Brain (organoid and tissue), 16 donors: ENCODE measurements at places on chromosomes 7 and 10.

DNA sequence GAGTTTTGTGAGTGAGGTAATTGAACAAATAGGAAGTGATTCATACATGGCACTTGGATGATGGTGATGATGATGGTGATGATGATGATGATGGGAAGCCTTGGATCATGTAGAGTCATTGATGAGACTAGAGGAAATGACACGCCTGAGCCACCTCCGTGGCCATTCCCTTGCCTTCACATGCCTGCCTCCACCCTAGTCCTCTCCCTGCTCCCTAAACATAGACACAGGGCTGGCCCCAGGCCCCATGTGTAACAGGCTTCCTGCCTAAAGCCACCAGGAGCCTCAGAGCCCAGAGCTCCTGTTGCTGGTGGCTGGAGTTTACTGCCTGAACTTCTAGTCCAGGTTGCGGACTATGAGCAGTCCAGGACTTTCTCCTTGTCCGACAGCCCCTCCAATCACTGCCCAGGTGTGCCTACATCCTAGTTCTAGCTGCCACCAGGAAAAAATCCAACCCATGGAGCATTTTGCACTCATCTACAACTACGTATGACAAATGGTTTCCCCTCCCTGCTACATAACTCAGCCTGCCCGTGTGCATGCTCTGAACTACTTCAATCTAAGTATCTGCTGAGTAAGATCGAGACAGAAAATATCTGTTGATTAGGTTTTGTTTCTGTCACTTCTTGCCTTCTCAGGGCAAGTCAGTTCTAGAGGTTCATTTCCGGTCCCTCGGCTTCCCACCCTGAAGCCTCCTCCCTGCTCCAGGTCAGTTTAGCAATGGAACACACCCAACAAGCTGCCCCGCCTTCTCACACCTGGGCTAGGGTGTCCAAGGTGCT lies 35.5 kb upstream of the KDM7A start:
- no peak for DNase-seq

DNA sequence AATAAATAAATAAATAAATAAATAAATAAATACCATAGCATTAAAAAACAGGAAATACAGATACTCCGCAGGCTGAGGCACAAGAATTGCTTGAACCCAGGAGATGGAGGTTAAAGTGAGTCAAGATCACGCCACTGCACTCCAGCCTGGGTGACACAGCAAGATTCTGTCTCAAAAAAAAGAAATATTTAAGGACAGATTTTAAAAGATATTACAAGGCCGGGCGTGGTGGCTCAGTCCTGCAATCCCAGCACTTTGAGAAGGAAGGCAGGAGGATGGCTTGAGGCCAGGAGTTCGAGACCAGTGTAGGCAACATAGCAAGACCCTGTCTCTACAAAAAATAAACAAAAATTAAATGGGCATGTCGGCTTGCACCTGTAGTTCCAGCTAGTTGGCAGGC lies 17.5 kb upstream of the SNX8 start:
- DNase-seq: no peak

GRCh38 chr10:20970708-20971107 lies 73.6 kb upstream of the NEBL start:
- DNase-seq: no peak

GRCh38 chr10:64760371-64760770 lies 1239.2 kb downstream of the REEP3 start:
- DNase-seq: no peak

- DNase-seq: no peak
Observed at GRCh38 chr7:92622030-92622429, 31.8 kb upstream of the FAM133B start.

GRCh38 chr7:71682181-71682580 lies 550.2 kb downstream of the GALNT17 start:
- no peak for DNase-seq

- DNase-seq: no peak
Observed at GRCh38 chr10:6072215-6072934, 10.2 kb upstream of the IL2RA start.

GRCh38 chr7:103123529-103123928 lies 25.4 kb downstream of the NAPEPLD start:
- no peak for DNase-seq

DNA sequence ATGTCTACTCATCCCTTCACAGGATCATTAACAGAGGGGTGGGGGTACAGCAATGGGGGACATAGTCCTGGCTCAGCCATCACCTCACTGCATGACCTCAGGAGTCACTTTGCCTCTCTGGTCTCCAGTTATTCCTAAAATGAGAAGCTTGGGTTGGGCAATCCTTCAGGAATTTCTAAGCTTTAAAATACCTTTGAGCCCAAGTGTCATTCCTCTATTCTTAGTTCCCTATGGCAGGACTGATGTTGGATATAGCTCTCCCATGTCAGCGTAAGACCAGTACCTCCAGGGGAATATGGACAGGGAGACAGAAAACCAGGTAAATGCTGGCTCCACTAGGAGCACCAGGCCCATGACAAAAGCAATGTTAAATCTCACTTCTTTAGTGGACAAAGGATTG lies 34.5 kb downstream of the BLNK start:
- no peak for DNase-seq

GRCh38 chr10:27399871-27400270 lies 104.2 kb upstream of the RAB18 start:
- DNase-seq: no peak

DNA sequence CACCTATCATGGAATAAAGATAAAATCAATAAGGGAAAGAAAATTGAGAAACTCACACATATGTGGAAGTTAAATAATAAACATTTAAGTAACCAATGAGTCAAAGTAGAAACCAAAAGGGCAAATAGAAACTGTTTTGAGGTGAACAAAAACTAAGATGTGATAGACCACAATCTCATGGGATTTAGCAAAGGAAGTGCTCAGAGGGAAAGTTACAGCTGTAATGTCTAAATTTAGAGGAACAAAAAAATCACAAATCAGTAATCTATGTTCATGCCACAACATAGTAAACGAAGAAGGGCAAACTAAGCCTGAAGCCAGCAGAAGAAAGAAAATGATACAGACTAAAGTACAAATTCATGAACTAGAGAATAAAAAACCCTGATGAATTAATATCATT lies 16.3 kb downstream of the CYP3A4 start:
- DNase-seq: no peak

DNA sequence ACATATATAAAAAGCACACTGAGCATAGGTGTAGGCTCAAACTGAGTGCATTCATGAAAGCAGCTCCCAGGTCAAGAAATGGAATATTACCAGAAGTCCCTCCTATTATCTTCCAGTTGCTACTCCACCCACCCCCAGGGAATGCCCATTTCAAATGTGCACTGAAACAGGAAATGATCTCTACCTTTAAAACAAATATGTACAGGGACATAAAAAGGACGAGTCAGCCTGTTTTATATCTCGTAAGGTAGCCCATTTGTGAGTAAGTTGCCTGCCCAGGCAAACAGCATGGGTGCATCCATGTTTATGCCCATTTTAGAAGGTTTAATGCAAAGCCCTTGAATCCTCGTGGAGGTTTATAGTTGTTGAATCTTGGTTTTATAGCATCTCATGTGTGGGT lies 10.4 kb downstream of the FFAR4 start:
- no peak for DNase-seq

GRCh38 chr10:127349737-127350136 lies 153.3 kb upstream of the INSYN2A start:
- DNase-seq: no peak

DNA sequence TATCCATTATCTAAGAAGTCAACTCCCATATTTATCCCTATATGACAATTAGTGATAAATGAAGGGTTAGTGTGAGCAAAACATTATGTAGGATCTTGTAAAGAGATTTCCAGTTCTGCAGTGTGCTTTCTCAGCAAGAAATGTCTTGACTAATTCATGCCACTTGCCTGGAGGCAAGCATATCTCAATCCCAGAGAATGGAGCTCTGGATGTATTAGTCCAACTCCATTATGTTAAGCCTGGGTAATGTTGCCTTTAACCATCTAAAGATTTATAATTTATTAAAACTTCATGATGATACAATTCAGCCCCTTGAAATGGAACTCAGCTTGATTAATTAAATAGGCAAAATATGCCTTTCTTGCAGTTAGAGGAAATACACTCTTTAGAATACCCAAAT lies 1079.9 kb upstream of the LRRTM3 start:
- peak; percentile 3 for DNase-seq

GRCh38 chr10:35043796-35044344 lies 46.3 kb downstream of the CUL2 start:
- no peak for DNase-seq

GRCh38 chr10:103542764-103543616 lies 49.5 kb downstream of the NEURL1 start:
- peak; percentile 86 for DNase-seq

- DNase-seq: no peak
Observed at GRCh38 chr7:95527776-95528250, 42.1 kb downstream of the ASB4 start.

DNA sequence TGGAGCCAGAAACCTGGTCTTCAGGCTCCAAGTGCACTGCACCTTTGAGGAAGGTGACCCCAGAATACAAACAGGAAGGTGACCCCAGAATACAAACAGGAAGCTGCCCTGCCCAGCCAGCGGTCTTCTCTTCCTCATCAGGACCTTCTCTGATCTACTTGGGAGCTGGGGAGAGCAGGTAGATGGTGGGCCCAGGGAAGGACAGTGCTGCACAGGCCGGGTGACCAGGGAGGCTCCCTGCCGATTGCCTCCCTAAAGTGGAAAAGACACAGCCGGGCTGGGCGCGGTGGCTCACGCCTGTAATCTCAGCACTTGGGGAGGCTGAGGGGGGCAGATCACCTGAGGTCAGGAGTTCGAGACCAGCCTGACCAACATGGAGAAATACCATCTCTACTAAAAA lies 151.8 kb upstream of the CHST15 start:
- no peak for DNase-seq

DNA sequence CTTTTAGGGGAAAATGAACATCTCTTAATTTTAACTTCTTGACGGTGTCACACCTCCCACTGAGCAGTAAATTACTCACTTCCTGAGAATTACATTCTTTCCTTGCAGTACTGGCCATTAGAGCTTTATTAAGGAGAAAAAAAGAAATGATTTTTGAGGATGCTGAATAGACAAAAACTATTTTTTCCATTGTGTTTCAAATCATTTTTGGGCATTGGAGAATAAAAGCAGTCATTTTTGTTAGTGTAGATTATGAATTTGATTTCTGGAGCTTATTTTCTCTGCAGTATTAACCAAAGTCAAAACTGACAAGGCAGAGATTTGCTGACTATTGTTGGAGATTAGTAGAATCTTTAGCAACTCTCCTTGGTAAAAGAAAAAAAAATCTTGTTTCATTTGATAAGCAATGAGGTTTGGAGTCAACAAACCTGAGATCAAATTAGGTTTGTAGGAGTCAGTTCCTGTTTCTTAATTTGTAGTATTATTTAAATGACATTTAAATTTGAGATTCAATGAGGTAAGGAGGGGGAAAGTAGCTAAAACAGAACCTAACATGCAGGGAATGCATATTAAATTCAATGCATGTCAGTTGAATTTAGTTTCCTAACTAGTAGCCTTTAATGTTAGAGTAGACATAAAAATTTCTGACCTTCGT lies 70.6 kb downstream of the AP3M1 start:
- no peak for DNase-seq

GRCh38 chr10:30238836-30239235 lies 110.2 kb downstream of the MTPAP start:
- no peak for DNase-seq

DNA sequence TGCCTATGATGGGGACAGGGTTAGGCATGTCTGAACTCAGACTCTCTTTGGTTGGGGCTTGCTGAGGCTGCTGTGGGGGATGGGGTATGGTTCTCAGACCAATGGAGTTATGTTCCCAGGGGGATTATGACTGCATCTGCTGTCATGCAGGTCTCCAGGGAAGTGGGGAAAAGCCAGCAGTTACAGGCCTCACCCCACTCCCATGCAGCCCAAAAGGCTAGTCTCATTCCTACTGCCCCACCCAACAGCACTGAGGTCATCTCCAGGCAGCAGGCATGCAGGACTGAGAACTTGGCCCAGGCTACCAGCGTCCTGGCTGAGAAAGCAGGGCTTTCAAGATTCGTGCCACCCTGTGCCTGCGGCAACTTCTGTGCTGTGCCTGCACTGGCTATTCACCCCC lies 373.3 kb downstream of the HTR7 start:
- no peak for DNase-seq

DNA sequence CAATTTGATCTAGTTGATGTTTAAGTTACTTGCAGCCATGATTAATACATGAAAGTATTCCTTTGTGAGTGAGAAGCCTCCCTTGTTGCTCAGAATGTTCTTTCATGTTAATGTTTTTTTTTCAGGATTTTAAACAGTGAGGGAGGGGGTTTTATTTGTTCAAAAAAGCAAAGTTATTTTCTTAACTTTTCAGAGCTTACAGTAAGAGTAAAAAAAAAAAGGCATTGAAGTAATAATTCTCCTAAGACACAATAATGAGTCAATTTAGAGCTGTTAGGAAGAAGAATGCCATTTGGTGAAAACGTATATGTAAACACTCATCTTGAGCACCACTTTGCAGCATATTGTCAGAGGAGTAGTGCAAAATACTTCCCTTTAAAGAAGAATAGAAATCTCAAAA lies 105.8 kb downstream of the SEMA3A start:
- DNase-seq: no peak

GRCh38 chr7:85781606-85782005 lies 594.8 kb upstream of the SEMA3D start:
- DNase-seq: no peak

DNA sequence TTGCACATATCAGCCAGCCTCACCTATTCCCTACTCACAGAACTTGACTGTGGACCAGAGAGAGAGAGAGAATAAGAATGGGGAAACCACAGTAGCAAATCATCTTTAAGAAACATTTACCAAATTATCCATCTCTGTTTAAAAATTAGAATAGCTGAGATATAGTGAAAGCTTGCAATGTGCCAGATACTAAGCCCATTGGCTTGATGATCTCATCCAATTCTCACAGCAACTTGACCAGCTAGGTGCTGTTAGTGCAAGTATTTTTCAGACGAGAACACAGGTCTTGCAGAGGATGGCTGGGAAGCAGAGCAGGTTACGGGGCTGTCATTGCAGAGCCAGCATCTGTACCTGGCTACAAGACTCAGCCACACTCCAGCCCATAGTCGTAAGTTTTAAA lies 50.9 kb downstream of the KLF6 start:
- no peak for DNase-seq

DNA sequence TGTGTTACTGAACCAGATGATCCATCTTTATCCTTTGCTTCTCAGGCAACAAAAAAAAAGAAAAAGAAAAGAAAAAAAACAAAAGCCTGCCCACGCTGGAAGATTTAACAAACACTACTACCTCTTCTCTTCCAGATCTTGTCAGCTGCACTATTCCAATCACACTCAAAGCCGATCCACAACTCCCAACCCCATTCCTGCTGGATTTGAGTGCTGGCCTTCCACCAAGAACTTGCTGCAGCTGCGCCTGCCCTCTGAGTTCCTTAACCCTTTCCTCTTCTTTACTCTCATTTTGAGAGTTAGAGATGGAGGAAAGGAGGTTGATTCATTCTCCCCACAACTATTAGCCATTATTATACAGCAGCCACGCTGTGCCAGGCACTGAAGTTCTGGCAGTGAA lies 16.0 kb upstream of the ITGA8 start:
- DNase-seq: peak; percentile 59

- no peak for DNase-seq
Observed at GRCh38 chr7:8561449-8561848, 128.0 kb downstream of the NXPH1 start.

GRCh38 chr10:103442031-103442461 lies 10.1 kb downstream of the CALHM2 start:
- no peak for DNase-seq

- no peak for DNase-seq
Observed at GRCh38 chr10:20953120-20953519, 56.0 kb upstream of the NEBL start.
